Fibroblast of skin of right quadriceps (primary cell): ENCODE measurements at places on chromosomes 1 and 21.

- DNase-seq, result no peak
Measured at GRCh38 chr1:45704637-45705036, 16.7 kb downstream of the TMEM69 start.

GRCh38 chr1:21337010-21337437 is 46.8 kb upstream of the ECE1 start:
- no peak for DNase-seq

DNA sequence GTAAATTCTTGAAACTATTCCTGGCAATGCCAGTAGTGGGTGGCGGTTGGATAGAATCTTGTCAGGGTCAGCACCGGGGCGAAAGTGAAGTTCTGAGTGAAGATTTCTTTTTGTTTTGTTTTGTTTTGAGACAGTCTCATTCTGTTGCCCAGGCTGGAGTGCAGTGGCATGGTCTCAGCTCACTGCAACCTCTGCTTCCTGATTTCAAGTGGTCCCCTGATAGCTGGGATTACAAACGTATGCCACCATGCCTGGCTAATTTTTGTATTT is 33.3 kb downstream of the PCNT start:
- DNase-seq, result no peak

DNA sequence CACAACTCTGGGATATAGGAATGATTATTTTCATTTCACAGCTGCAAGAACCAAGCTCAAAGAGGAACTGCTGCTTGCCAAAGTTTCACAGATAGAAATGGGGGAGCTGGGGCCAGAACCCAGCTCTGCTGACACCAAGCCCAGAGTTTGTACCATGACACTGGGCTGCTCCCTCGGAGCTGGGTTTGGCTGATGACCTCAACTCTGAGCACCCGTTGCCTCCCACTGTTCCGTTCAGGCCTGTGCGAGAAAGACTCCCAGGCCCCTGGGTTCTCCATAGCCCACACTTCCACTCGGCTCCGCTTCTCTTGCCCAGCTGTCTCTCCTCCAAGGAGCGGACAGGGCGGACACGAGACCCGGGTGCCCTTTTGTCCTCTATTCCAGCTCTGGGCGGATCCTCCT is 55.2 kb downstream of the NGF start:
- DNase-seq, result no peak

DNA sequence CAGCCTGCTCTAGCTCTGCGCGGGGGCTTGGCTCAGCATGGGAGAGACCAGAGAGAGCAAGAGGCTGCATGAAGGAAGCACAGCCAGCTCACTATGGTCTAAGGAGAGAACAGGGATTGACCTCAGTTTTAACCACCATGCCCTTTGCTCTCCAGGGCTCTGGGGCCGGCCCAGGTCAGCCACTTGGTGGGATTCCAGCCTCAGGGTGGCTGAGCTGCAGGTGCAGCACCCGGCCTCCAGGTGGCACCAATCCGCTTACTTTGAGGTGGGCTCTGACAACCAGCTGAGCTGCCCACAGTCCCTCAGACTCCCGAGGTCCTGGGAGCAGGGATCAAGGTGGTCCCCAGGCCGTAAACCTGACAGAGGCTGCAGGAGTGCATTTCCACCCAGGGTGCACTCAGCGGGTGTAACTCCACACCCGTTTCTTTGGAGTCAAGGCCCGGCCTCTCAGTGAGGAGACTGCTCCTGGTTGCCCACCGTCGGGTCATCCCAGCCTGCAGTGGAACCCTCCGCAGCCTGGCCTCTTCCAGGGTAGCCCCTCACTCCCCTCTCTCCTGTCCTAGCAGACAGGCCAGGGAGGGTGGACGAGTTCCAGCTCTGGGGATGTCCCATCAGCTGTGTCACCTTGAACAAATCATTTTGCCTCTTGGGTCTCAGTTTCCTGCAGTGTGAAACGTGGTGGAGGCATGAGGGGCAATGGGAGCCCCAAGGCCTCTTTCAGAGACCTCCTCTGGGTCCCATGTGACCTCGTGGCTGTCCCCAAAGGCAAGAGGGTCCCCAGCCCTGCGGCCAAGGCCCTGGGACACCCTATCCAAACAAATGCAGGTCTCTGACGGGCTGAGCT is 607 bp upstream of the LGR6 start:
- peak; percentile 38 for DNase-seq

DNA sequence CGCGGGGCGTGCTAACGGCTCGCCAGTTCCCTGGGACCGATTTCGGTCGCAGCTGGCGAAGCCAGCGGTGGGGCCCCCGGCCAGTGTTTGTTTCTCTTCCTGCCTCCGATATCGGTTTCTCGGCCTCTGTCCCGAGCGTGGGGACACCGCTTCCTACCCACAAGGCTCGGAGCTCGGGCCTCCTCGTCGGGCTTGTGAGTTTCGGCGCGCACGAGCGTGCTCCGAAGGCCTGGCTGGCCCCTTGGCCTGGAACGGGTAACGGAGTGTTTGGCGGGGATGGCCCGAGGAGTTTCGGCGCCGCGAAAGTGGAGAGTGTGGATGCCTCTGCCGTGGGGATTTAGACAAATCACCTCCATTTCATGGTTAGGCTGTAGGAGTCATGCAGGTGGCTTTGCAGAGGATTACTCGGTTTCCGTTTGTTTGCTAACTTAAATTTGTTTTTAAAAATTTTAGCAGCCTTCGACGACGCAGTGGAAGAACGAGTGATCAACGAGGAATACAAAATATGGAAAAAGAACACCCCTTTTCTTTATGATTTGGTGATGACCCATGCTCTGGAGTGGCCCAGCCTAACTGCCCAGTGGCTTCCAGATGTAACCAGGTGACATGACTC is 559 bp downstream of the RBBP4 start:
- no peak for DNase-seq

GRCh38 chr1:233078396-233078795 is 128.0 kb downstream of the NTPCR start:
- DNase-seq, result no peak

- DNase-seq, result no peak
Measured at GRCh38 chr1:221696718-221697461, 45.0 kb downstream of the DUSP10 start.

- no peak for DNase-seq
Measured at GRCh38 chr1:145947551-145947950, 10.3 kb downstream of the LIX1L start.

- no peak for DNase-seq
Measured at GRCh38 chr1:198520524-198521254, 19.8 kb downstream of the ATP6V1G3 start.

DNA sequence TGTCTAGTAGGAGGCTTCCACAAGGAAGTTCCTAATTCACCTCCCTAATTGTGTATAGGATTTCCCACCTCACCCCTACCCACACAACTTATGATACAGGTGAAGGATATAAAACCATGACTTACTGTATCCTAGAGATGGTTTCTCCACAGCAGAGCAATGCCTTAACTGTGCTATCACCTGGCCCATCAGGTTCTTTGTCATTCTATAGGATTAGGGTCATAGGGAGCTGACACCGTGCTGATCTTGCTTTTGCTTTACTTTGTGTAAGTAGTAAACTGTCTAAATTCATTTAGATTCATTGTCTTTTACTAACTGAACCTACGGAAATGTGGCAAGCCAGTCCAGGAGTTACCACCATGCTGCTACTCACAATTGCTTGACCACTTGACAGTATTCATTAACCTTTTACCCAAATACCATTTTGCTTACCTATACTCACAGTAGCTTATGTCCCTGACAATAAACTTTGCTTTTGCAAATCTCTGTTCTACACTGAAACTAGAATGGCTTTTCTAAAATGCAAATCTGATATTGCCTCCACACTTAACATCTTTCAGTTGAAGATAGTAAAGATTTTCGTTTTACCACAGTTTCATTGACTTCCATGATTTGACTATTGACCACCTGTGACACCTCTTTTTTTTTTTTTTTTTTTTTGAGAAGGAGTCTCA is 147.6 kb downstream of the IFI44 start:
- no peak for DNase-seq

GRCh38 chr21:43590194-43590593 is 69.1 kb downstream of the HSF2BP start:
- peak; percentile 37 for DNase-seq

DNA sequence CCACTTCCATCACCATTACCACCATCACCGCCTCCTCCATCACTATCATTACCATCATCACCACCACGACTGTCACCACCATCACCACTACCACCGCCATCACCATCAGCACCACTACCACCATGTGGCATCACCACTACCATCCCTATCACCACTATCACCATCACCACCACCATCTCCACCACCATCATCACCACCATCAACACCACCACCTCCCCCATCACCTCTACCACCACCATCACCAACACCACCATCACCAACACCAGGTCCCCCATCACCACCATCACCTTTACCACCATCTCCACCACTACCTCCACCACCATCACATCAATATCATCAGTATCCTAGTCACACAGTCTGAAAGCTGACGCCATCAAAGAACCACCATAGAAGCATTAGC is 39.9 kb upstream of the RIPK4 start:
- DNase-seq, result no peak

DNA sequence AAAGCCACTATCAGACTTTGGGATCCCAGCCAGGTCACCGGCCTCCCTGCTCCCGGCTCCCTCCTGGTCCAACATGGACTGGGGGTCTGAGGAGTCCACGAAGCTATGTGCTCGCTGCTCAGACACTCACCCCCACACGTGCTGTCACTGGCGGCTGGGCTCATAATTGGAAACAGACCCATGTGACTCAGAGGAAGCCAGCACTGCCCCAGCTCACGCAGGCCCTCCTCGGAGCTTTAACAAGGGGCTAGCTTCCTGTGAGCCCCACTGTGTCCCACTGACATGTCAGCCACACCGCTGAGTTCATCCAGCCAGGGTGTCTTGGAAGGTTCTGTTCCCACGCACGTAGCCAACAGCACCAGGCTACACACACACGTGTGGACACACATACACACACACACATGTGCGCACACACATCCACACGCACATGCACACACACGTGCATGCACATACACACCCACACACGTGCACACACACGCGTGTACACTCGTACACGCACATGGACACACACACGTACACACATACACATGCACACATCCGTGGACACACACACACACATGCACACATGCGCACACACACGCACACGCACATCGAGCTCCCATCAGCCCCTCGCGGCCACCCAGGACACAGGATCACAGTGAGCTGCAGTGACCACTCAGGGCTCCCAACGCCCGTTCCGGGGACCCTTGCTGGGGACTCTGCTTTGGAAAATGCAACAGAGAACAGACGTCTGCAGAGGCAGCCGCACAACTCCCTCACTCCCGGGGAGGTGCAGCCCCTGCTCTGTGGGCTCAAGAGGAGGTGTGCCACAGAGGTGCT is 18.4 kb upstream of the COL6A2 start:
- DNase-seq, result peak; percentile 97
